NCI-H460 (cell line): ENCODE measurements at places on chromosomes 5 and 9. TPM values are rescaled to one million over a fixed set of nuclear protein-coding genes. Genes with fewer than 3 reads are reported as not detected.

AK8 gene
- total RNA-seq: 0.42 and 2.6 TPM in 2 replicates

EIF4E1B gene
- total RNA-seq: not detected in 2 replicates

HK3 gene
- not detected in 2 replicates for total RNA-seq

- no peak for DNase-seq
Measured at GRCh38 chr5:107223066-107223465, 447.7 kb downstream of the EFNA5 start.

DNA sequence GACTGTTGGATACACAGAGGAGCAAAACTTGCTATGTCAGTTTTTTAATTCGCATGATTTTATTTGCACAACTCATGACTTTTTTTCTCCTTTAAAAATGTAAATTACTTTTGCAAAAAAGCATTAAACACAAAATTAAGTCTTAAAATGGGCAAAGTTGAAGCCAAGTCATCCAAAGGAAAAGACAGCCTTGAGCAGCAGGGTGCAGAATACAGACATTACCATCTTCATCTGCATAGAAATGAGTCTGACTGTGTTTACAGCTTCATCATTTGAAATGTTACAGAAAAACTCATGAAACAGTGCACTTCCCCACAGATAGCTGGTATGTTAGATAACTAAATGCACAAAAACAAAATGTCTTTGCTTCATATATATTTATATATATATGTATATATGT lies 101.4 kb downstream of the TSSK1B start:
- no peak for DNase-seq

DNA sequence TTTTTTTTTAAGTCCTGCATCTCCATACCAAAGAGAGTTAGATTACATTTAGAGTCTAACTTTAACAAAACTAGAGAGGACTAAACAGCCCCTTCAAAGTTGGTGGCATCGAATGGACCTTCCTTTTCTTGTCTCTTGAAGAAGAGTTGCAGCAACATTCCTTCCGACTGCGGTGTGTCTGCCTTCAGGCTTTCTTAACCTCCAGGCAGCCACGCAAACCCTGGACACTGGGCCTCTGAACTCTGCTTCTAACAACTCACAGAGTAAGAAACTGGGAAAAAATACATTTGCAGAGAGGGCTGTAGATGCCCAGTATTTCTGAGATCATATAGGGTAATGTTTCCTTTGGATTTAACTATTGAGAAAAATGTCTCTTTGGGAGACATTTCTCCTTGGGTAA lies 120.5 kb upstream of the MAST4 start:
- no peak for DNase-seq

DNA sequence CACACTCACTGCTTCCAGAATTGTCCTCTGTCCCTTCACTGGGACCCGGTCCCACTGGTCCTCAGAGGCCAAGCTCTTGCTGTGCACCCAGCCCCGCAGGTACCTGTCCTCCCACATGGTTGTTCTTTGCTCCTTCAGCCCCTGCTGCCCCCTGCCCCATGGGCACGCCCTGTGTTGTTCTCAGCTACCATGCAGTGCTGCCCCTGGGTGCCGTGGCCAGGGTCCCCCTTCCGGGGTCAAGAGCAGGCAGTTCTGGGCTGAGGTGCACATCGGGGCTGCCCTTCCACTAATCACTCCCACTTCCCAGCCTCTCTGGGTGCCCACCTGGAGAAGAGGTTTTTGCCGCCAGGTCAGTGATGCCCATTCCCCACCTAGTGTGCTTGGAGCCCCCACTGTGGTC lies 31.9 kb upstream of the SUSD3 start:
- no peak for DNase-seq

DNA sequence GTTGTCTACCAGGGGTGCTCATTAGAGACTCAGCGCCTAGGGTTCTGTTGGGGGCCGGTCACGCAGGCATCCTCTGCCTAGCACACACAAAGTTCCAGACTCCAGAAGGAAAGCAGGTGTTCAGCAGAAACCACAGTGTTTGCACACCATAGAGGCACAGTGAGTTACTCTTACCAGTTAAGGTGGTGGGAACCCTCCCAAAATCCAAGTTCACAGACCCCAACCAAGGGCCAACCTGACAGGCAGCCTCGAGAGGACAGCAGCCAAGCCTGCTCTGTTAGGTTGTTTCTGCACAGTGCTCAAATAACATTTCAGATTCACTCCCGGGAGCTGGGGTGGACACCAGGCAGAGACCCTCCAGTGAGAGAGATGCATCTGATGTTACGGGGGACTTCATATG lies 36.2 kb downstream of the SECISBP2 start:
- DNase-seq: no peak

- DNase-seq: no peak
Measured at GRCh38 chr5:82738681-82739269, 338.4 kb downstream of the TMEM167A start.
